GM12891 (cell line): ENCODE measurements at places on chromosomes 12 and 14.

DNA sequence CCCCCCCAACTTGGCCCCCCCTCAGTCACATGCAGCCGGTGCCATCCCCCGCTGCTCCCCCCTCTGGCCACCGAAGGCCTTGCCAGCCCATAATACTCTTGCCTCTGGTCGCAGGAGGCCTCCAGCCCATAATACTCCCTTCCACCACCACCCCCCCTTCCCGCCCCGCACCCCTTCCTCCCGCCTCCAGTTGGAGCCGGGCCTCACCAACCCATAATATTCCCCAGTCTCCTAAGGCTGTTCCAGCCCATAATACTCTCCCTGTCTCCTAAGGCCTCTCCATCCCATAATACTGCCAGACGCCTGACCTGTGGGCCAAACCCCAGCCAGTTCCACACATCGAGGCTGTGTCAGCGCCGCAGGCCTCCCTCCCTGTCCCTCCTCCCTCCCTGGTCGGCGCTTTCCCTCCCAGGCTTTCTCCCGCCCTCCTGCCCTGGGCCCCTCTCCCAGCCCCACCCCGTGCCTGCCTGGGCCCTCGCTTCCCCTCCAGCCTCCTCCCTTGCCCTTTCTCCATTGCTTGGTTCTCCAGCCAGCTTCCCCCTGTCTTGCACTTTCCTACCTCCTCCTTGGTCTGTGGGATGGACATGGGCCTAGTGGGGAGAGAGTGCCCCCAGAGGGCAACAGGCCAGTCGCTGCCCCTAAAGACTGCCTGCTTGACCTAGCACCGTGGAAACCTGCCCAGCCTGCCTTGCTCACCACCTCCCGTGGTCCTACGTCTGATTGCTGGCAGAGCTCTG is 6.8 kb upstream of the CHD4 start:
- DNase-seq, result no peak

DNA sequence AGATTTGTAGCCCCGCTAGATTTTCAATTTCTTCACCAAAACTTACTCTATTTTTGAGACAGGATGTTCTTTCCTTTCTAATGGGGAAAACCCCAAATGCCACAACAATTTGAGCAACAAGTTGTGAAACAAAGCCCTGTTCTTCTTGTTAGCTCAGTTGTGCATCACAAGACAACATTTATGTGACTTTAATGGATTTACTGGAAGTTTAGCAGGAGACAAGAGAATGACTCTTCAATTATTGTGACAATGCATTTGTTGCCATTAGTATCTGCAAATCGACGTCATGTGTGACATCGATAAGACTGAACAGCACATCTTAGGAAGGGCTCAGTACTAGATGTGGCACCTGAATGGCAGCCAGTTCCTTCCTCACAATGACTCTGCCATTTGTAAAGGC is 1028.9 kb upstream of the TMEM132C start:
- DNase-seq, result no peak

GRCh38 chr12:52148464-52149181 is 43.2 kb downstream of the KRT80 start:
- no peak for DNase-seq

DNA sequence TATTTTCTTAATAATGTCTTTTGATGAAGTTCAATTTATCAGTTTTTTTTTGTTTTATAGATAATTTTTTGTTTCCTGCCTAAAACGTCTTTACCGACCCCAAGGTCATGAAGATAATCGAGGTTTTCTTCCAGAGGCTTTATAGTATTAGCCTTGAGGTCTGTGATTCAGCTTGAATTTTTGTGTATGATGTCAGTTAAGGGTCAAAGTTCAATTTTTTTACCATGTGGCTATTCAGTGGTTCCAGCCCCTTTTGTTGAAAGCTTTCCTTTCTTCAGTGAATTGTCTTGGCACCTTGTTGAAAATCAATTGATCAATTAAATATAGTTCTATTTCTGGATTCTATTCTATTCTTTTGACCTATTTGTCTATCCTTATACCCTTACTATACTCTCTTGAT is 3.2 kb upstream of the MGST1 start:
- no peak for DNase-seq

GRCh38 chr14:32744811-32745445 is 193.8 kb upstream of the NPAS3 start:
- DNase-seq, result no peak

GRCh38 chr14:104334424-104335161 is 196.2 kb downstream of the KIF26A start:
- DNase-seq, result no peak

GRCh38 chr12:124396544-124397398 is 101.9 kb downstream of the RFLNA start:
- no peak for DNase-seq

GRCh38 chr12:14802721-14803010 is 612 bp downstream of the WBP11 start:
- no peak for DNase-seq

GRCh38 chr12:122842505-122843405 is 7.5 kb downstream of the HIP1R start:
- DNase-seq, result peak; percentile 24

GRCh38 chr12:122067966-122068365 is 10.6 kb upstream of the MLXIP start:
- DNase-seq, result peak; percentile 58

- DNase-seq, result no peak
Measured at GRCh38 chr14:99322731-99323599, 51.0 kb upstream of the BCL11B start.

GRCh38 chr12:19373586-19373985 is 65.7 kb upstream of the AEBP2 start:
- no peak for DNase-seq

DNA sequence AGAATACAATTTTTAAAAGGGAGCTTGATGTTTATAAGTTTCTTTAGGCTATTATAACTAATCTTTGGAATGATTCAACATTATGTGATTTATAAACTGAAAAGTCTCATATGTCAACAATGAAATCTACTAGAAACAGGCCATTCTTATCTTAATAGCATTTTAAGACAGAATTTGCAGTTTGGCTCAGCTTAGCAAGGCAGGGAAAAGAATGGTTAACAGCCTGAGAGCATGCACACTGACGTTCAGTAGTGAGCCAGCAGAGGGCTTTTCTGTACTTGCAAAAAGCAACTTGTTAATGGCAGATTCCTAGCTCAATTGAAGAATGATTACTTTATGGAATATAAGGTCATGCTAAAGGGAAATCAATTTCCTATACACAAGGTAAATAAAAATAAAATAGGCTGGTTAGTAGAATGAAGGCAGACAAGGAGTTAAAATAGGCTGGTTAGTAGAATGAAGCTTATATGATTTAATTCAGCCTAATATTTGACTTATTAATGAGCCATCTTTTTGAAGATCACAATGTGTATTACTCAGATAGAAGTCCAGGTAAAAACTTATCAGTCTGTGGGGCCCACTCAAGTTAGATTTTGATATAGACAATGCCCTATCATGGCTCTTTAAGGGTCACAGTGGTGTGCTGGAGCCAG is 95.9 kb downstream of the OTOGL start:
- DNase-seq, result no peak

- DNase-seq, result no peak
Measured at GRCh38 chr12:2510045-2510444, 284.7 kb upstream of the FKBP4 start.

- DNase-seq, result no peak
Measured at GRCh38 chr12:53989227-53990113, 4.5 kb downstream of the HOXC10 start.

DNA sequence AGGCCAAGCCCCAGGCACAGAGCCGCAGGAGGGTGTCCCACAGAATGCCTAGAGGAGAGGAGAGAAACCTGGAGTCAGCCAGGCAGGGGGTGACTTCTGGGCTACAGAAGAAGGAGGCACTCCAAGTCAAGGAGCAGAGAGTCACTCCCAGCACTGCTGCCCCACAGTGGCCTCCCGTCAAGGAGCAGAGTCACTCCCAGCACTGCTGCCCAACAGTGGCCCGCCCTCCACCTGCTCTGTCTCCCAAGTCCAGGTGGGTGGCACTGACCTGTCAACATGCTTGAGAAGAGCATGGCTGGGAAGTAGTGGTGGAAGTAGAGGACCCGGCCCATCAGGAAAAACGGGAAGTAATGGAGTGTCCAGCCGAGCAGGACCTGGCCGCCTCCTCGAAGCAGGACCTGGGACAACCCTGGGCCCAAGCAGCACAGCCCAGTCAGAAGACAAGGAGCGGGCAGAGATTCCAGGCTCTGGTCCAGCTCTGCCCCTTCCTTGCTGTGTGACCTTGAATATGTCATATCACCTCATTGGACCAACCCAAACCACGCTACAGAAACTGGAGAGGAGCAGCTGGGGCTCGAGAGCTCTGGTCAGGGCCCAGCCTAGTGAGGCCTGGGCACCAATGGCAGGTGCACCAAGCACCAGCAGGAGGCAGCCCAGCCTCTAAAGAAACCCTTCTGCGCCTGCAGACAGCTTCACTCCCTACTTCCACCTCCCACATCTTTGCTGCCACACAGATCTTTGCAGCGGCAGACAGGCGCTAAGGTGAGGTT is 7.6 kb upstream of the NGB start:
- DNase-seq, result no peak

DNA sequence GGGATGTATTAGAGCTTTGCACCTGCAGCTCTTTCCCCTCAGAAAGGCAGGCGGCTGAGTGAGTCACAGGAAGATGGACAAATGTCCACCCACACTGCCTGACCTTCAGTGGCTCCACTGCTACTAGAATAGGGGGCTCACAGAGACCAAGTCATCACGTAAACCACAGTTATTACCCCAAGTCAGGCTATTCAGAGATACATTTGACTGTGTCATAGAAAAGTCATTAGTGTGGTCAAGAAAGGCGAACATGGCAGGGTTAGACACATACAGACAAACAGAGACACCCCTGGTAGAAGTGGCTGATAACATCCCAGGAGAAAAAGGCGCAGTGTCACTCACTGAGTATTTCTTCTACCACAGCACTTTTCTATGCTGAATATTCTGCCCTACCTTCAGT is 36.0 kb downstream of the GCH1 start:
- DNase-seq, result no peak

DNA sequence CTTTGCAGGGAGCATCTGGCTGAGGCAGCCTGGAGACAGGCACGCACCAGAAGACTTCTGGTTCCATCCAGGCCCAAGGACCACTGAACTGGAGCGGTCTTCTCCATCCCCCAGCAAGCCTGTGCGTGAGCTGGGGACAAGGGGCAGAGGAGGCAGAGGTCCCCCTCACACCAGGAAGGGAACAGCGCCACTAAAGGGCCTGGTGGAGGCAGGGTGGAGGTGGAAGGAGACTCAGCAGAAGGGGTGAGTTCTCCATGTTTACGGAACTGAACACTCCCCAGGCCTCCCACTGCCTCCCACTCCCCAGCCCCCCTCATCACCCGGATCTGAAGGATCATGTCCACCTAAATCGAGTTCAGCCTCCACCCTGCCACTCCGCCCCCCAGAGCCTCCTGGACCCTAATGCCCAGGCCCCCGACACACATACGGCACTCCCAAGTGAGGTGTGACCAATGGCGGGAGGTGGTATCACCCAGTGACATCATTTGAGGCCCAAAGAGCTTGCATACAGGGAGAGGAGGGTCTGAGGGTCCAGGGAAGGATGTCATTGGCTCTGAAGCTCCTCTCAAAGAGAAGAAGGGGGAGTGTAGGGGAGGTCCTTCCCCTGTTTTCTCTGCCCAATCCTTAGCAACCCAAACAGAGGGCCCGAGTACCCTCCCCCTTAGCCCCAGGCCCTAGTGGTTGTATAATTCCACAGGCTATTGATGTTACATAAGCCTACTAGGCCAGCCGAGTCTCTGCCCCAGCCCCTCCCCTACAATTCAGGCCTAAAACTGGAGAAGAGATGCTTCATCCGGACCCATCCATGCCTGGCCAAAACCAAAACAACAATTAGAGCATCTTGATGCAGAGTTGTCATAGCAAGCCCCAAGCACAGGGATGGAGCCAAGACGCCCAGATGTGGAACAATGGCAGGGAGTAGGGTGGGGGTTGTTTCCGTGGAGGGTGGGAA is 1.0 kb downstream of the FAIM2 start:
- DNase-seq, result no peak

- DNase-seq, result no peak
Measured at GRCh38 chr14:59126714-59127436, 61.6 kb upstream of the DAAM1 start.

- DNase-seq, result no peak
Measured at GRCh38 chr12:121228919-121229665, 19.2 kb downstream of the P2RX4 start.

- DNase-seq, result no peak
Measured at GRCh38 chr12:52258335-52258901, 16.0 kb upstream of the KRT86 start.

GRCh38 chr12:57465747-57466505 is 6.3 kb downstream of the GLI1 start:
- DNase-seq, result no peak

- DNase-seq, result no peak
Measured at GRCh38 chr14:98903371-98903770, 368.6 kb downstream of the BCL11B start.

GRCh38 chr12:126432780-126433179 is 1367.5 kb downstream of the AACS start:
- no peak for DNase-seq

DNA sequence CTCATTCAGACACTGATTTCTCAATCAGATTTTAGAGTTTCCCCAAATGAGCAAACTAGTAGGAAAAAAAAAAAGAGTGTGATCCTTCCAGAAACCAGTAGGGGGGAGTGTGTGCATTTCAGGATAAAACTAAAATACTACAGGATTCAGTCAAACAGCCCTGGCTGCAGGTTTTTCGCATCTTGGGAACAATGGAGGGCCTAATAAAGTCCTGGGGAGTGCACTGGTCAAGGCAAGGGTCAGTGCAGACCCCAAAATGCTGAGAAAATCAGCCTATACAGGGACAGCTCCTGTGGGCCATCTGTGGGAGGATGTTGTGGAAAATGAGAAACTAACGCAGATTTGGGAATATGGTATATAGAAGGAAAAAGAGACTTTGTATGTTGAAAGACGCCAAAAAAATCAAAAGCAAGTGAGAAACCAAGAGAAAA is 22.2 kb upstream of the ABCD4 start:
- DNase-seq, result no peak

- peak; percentile 18 for DNase-seq
Measured at GRCh38 chr14:65958664-65959562, 527.3 kb upstream of the CCDC196 start.

DNA sequence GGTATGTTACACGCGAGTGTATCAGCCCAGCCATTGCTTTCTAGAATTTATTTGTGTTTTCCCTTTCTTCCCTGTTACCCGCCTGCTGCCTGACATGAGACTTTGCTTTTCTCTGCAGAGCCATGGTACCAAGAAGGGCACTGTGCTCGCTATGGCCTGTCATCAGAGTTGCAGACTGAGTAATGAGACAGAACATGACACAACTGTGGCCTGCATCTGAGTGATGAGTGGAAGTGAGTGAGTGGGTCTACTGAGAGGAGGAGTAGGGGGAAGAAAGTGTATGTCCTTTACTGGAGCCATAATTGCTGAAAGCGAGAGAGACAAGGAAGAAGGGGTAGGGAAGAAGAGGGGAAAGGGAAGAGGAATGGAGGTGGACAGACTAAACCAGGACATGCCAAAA is 2.9 kb downstream of the RILPL1 start:
- DNase-seq, result no peak

GRCh38 chr12:41467591-41468325 is 279.6 kb downstream of the PDZRN4 start:
- DNase-seq, result no peak
